ENCODE measurements at places on chromosomes 4 and X.
A peak's percentile ranks its signal among the peaks of the same experiment; 100 is the strongest.

DNA sequence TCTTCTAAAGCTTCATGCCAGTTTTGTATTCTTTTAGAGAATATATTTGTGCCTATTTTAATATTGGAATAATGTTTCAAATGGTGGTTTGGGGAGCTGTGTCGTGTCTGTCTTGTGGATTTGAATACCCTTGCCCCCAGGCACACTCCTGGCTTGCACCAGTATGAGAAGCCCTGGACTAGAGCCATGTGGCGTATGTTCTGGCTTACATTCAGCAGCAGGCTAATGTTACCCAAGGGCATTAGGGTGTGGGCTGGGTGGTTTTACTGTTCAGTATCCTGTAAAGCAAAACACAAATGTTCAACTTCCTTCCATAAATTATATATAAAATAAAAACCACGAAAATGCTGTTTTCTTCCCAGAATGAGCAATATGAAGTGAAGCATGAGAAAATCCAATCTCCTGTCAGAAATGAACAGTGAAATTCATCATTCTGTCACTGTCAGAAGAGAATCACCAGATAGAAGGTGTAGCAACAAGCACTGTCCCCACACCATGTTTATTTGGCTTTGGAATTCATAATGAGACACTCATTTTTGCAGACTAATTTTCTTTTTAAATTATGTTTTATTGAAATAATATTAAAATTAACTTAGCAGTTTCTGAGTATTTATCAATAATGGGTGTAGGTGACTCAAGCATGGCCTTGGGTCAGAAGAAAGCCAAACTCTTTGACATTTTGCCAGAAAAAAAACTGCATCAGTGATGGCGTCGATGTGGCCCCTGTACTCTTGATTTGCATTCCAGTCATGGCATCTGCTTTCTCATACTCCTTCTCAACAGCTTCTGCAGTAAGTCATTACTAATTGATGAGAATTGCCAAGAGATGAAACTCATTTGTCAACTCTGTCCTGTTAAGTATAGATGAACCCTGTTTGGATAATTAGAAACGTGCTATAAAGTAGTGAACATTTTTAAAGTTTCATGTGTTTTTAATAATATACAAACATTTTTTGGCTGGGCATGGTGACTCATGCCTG, 43.8 kb downstream of the WWC2 start:
- DNase-seq, result no peak

- no peak for DNase-seq
These were observed 92.7 kb downstream of the CBLL2 start for GRCh38 chrX:22365460-22365859.

GRCh38 chr4:177380730-177381287, 61.4 kb downstream of the AGA start:
- no peak for DNase-seq

DNA sequence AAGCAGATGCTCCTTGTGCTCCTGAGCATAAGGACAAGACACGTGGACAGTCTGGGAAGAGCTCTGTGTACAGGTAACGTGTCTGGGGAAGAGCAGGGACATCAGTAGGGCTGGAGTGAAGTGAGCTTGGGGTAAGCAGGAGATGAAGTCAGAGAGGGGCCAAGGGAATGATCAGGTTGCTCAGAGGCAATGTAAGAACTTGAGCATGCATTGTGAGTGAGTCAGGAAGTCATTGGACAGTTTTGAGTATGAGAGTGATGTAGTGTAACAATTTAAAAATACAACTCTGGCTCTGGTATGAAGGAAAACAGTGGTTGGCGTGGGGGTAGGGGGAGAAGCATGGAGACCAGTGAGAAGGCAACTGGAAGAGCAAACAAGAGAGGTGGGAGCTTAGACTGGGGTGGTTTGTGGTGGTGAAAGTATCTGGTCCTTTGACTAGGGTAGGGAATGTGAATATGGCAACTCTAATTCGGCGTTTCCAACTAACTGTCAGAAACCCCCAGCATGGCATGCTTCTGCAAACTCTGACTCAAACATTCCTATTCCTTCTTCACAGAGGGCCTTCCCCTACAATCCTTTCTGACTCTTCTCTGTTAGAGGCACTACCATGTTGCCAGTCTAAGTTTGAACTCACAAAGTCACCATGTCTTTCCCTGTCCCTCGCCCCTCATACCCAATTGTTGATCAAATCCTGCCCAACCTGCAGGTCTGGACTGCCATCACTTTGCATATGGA, 57.2 kb downstream of the STBD1 start:
- DNase-seq, result no peak

- no peak for DNase-seq
These were observed 10.1 kb downstream of the STIM2 start for GRCh38 chr4:26870576-26871262.

- DNase-seq, result no peak
These were observed 16.3 kb downstream of the SULT1B1 start for GRCh38 chr4:69744157-69744478.

- DNase-seq, result no peak
These were observed 9.8 kb upstream of the ARX start for GRCh38 chrX:25025615-25026014.

DNA sequence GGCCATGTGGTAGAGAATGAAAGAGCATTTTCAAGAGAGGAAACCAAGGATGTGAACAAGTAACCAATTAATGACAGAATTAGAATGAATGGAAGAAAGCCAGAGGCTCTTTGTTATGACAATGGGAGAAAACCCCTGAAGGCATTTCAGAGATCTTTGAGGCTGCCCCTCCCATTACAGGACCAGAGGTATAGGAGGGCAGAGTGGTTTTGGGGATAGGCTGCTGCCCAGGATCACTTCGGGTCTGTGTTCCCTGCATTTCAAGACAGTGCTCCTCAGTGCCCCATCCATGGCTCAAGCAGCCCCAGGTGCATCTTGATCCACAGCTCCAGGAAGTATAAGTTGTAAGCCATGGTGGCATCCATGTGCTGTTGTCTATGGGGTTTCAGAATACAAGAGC, 124.0 kb upstream of the HPF1 start:
- DNase-seq, result no peak

DNA sequence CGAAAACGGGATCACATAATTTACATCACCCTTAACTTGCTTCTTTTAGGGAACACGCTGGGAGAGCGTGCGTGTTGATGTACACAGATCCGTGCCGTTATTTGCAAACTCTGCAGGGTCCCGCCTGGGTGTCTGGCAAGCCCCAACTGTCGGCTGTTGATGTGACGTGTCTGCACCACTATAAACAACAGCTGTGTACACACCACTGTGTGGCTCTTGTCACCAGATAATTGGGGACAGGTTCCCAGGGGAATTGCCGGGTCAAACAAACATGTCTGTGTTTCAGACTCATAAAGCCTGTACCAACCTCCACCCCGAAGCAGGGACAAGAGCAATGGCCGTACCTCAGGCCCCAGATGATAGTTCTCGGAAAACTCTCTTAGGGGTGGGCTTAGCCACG, 105.0 kb upstream of the AFAP1 start:
- no peak for DNase-seq

DNA sequence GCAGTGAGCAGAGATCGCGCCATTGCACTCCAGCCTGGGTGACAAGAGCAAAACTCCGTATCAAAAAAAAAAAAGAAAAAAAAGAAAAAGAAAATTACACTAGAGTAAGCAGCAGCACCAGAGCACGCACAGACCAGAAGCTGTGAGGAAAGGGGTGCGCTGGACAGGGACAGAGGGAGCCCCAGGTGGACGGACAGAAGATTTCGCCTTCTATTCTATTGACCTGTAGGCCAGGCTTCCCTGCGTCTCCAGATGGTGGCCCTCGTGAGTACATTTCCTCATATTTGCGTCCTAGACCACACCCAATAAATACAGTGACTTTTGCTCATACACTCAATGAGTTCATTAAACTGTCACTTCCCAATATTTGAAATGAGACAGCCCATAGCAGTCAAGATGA, 19.1 kb downstream of the MTNR1A start:
- no peak for DNase-seq

- DNase-seq, result no peak
These were observed 10.0 kb upstream of the ADD1 start for GRCh38 chr4:2833671-2834000.

- DNase-seq, result no peak
These were observed 9.9 kb upstream of the MID1 start for GRCh38 chrX:10630320-10630719.

DNA sequence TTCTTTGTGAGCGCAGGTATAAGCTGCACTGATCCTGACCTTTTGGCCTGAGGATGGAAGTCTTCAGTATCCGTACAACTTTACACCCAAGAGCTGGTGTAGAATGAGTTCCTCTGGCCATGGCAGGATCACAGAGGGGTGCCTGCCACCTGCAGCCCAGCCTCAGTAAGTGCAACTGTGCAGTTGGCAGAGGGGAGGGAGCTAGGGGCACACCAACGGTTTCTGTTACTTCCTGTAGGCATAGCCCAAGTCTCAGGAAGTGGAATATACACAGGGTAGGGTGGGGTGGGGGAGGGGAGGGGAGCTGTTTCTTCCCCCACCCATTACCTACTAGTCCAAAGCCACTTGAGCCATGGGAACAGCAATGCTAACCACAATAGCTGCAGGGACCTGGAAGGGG, 85.4 kb upstream of the GBA3 start:
- peak; percentile 2 for DNase-seq

DNA sequence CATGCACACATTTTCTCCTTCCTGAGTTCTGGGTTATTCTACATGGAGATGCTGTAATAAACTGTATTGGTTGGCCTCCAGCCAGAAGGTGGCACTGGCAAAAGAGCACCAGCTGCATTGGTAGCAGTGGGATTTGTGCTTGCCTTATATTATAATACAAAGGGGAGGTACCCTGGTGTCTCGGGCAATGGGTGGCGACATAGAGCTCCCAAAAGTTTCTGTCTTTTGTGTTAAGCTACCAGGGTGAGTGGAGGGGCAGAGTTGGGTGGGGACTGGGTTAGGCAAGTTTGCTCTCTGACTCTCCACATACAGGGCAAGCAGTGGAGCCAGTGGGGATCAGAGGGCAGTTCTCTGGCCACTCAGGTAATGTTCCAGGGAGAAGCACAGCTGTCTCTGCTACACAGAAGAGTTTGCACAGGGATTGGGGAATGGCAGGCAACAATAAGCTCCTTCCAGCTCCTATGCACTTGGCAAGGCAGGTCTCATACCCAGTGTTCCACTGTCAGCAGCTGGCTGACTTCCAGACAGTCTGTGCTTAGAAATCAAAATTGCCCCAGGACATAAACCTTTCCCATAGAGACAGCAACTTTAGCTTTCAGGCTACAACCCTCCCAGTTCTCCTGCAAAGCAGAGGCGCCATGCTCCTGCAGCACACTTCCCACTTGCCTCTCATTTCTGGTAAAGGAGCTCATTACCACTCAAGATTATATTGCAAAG, 463.9 kb upstream of the PCDH7 start:
- DNase-seq, result no peak

GRCh38 chrX:24190500-24191156, 41.1 kb downstream of the ZFX start:
- no peak for DNase-seq

- DNase-seq, result no peak
These were observed 17.6 kb downstream of the TMEM187 start for GRCh38 chrX:153989973-153990655.

- no peak for DNase-seq
These were observed 45.1 kb upstream of the FGF2 start for GRCh38 chr4:122781486-122781885.

GRCh38 chr4:53608649-53609048, 17.4 kb upstream of the LNX1 start:
- DNase-seq, result no peak

- no peak for DNase-seq
These were observed 27.7 kb downstream of the NIPAL1 start for GRCh38 chr4:48044298-48044697.

Data from stimulated activated CD4-positive, alpha-beta T cell treated with anti-CD3 and anti-CD28 coated beads, TNF-alpha, amount 100 ng/mL, for 48 hours (primary cell).